ENCODE measurements at places on chromosomes 7 and 10.

DNA sequence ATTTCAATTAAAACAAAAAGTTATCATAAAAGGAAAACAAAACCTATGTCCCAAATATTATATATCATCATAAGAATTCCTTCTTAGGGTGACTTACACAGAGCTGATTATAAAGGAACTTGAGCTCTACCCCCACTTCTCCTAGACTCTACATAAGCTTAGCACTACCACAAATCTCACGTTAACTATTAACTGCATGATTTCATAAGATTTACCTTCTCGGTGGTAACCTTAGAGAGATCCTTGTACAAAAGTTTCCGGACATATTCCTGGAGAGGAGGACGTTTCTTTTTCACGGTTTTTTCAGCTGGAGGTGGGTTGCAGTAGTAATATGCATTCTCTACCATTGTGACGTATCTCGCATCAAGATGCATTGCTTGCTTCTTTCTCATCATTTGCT is 83.7 kb downstream of the UPF2 start:
- DNase-seq = no peak

DNA sequence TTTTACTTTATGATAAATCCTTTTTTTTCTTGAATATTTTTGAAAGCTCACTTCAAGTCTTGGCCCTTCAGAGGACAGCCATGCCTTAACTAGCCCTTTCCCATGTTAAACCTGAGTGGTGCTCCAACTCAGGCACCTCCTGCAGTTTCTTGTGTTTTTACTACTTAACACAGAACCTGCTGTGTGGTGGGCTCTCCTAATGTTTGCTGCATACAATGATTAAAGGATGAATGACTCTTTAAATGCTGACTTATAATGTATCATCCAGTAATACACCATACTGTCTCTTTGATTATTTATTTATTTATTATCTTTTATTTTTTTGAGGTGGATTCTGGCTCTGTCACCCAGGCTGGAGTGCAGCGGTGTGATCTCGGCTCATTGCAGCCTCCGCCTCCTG is 179.4 kb downstream of the SEMA3E start:
- DNase-seq = no peak

DNA sequence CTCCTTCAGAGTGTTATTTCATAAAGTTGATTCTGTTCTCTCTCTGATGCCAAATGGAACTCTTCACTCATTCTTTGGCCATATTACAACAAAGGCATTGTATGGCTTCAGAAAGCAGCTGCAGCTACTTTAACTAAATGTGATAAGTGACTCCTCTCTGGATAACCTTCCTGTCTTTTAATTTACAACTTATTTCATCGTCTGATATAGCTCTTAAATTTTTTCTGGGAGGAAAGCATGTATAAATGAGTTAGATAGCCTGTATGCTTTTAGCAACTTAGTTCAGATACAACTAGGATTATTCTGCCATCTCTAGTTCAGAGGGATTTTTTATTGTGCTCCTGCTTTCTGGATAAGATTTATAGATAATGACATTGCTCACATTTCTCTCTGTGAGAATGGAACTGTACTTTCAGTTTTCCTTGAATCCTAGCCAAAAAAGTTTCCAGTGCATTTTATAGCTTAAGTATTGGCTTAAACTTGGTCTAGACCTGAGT is 57.5 kb downstream of the KLHDC10 start:
- no peak for DNase-seq

- DNase-seq = no peak
These were observed 139.6 kb upstream of the GPR26 start for GRCh38 chr10:123526356-123527064.

- no peak for DNase-seq
These were observed 213.0 kb upstream of the INHBA start for GRCh38 chr7:41915871-41916270.

DNA sequence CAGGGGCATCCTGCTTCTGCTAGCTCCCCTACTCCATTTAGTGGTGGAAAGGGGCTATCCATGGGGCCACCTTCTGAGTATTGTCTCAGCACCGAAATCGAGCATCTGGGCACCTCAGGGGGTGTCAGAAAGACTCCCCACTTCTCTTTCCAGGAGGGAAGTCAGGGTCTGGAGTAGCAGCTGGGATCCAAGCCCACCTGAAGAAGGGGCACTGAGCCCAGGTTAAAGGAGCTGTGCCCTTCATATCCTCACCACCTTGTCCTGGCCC is 2.6 kb downstream of the FLNC start:
- no peak for DNase-seq

DNA sequence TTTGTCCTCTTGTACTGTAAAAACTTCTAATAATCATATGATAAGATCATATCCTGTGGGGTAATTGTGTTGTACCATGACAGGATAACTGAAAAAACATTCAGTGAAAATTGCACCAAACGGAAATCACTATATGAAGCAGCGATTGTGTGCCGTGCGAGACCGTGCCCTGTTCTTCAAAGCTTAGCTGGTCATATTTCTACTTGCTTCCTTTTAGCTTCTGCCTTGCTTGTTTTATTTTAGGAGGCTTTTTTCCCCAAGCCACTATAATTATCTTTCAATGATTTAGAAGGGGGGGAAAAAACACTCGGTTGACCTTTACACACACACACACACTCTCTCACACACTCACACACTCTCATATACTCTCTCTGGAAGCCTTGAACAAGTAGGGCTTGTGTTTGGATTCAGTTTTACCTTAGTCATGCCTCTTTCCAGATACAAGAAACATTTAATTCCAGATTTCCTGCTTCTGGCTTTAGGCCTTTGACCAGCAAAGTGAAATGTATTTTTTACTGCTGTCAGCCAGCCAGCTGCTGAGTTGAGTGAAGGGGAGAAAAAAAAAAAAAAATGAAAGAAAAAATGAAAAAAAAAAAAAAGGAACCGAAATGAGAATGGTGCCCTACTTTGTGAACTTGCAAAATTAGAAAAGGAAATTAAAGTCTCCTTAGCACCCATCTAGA is 181.4 kb downstream of the ARID5B start:
- DNase-seq = no peak

DNA sequence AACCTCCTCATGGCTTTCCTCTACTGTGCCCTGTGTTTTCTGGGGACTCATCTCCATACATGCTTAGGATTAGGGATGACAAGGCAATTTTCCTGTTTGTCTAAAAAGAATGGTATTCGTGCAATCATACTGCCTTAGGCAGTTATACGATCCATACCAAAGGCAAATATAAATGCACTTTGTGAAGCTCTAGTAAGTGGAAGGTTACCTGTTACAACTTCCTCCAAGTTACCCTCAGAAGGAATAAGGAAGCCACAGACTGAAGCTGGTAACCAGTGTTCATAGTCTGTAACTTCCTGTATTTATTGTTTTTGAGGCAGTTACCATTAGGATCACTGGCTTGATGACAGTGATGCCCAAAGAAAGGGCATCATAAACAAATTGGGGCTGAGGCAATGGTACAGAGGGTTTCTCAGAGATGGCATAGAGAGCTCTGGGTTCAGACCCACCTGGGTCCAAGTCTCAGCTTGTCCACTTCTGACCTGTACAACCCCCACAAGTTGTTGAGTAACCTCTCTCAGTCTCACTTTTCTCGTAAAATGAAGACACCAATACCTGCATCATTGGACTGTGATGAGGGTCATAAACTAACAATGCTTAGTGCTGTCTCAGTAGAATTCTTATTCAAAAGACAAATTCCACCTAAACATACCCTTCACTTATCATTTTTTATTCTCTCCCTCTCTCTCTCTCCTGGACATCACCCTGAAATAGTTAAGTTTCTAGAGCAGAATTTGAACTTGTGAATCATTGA is 138.2 kb downstream of the ELMO1 start:
- DNase-seq = no peak

DNA sequence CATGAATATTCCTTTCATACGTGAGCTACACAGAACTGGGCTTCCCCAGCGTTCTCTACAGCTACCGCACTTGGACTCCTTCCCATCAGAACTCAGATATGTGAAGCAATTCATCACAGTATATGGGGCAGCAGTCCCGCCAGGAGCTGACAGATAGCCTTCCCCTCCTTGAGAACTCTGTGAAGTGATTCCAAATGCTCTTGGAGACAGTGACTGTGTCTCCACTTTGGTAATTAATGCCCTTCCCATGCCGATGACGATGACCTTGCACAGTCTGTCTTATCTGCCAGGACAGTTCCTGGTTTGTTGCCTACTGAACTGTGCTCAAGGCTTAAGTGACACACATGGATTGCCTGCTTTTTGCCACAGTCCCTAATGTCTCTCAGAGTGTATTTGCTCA is 75.0 kb upstream of the AFAP1L2 start:
- DNase-seq = no peak

DNA sequence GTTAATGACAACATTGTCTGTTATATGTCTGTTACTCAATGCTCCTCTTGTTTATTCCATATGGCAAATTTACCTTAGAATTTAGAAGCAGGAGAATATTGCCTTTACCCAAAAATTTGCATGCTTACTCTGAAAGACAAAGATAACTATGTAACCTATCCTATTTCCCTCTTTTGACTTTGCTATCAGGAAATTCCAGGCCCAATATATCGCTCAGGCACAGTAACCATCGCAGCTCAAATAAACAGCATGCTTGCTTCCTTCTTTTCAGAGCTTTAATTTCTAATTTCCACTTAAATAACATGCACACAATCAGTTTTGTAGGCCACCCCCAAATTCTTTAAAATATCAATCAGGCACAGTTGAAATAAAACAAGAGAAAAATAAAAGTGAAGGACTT is 57.8 kb downstream of the EBLN1 start:
- DNase-seq = no peak

DNA sequence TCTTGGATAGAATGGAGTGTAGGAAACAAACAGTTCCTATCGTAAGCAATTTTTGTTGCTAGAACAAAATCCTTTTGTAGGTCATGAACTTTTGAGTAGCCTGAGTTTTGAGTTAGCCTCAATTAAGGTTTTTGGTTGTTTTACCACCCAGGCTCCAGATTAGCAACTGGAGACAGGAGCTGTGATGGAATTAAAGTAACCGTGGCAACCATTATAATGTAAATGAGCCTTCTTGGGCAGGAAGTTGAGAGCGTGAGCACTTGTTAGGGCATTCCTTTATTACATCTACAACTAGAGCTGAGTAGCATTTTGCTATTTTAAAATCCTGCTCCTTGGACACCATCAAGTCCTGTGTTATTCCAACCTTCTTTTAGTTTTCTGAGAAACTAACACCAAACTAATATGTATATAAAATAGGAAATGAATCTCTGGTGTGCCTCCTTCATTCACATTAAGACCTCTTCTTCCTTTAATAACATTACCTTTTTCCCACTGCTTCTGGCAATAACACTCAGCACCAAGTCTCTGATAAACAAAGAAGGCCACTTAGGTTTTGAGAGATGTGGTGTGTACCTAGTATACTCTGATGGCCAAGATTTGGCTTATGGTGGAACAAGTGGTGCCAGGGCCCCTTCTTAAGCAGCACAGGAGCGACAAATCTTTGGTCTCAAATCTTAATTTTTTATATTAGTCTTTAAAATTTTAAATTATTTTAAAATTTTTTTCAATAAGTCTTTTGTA is 34.0 kb downstream of the AHCYL2 start:
- no peak for DNase-seq

- no peak for DNase-seq
These were observed 306.9 kb downstream of the FRMD4A start for GRCh38 chr10:14023673-14024328.

DNA sequence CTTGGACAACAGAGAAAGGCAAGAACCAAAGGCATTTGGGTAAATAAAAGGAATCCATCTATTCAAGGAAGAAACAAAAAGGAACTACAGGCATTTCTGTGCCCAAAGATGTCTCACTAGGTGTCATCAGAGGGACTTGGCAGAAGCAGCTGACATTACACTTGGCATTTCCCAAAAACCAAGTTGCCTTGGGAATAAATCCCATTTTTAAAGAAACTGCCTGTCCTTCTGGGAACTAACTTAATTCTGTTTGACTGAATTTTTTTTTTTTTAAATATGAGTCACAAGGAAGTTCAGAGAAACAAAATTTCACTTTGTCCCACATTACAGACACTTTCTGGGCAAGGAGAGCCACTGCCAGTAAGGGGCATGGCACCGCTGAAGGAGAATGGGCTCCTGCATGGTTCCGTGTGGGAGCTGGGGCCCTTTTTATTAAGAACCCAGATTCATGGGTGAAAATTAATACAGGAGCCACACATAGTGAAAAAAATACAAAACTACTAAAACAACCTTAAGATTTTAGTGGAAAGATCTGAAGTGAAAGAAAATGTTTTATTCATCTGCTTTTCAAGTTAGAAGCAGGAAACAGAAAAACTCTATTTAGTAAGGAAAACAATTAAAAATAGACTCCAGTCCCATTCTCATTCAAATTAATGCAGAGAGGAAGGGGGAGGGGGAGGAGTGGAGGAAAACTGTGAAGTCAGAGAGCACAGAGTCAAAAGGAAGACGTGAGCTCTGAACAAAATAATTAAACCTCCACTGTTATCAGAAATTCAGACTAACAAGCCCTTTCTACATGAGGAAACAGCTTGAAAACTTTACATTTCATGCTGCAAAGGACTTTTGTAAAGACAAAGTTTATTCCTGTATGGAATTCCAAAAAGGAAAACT is 118.4 kb upstream of the PDLIM1 start:
- no peak for DNase-seq

DNA sequence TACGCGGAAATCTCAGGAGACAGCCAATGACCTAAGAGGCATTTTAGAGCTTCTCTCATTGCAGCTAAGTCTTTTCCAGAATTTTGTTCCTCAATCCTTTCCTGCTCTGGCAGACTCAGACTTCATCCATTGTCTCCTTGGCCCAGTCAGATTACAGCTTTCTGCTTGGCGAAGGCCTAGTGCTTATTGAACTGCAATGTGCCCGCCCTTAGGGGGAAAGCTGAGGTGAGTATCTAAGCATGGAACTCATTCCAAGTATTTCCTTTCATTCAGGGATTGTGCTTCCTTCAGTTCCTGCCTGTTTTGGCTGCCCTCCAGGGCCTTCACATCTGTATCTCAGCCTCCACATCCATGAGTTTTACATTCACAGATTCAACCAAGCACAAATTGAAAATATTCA is 37.5 kb downstream of the PRLHR start:
- DNase-seq = no peak

DNA sequence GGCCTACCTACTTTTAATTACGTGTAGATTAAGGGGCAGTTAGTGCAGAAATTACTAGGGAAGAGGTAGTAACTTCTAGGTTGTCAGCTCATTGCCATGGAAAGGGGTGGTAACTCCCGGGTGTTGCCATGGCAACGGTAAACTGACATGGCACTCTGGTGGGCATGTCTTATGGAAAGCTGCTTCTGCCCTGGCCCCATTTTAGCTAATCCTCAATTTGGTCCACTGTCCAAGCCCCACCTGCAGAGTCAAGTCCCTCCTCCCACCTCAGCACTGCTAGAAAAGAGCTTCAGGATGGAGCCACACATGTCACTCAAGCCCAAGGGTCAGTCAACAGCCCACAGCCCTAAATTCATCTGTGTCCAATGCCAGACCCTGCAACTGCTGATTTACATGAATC is 7.5 kb upstream of the ZKSCAN1 start:
- no peak for DNase-seq

- no peak for DNase-seq
These were observed 1.4 kb downstream of the C10orf62 start for GRCh38 chr10:97590748-97591495.

GRCh38 chr10:71067098-71067740 is 145.2 kb upstream of the UNC5B start:
- DNase-seq = no peak

All from cortex of kidney (tissue), 1 donor.